ENCODE measurements at places on chromosomes 1 and 21.

GRCh38 chr1:246893191-246893939 is 38.4 kb downstream of the AHCTF1 start:
- DNase-seq, result no peak

- DNase-seq, result no peak
Observed at GRCh38 chr1:3312898-3313575, 141.4 kb upstream of the ARHGEF16 start.

DNA sequence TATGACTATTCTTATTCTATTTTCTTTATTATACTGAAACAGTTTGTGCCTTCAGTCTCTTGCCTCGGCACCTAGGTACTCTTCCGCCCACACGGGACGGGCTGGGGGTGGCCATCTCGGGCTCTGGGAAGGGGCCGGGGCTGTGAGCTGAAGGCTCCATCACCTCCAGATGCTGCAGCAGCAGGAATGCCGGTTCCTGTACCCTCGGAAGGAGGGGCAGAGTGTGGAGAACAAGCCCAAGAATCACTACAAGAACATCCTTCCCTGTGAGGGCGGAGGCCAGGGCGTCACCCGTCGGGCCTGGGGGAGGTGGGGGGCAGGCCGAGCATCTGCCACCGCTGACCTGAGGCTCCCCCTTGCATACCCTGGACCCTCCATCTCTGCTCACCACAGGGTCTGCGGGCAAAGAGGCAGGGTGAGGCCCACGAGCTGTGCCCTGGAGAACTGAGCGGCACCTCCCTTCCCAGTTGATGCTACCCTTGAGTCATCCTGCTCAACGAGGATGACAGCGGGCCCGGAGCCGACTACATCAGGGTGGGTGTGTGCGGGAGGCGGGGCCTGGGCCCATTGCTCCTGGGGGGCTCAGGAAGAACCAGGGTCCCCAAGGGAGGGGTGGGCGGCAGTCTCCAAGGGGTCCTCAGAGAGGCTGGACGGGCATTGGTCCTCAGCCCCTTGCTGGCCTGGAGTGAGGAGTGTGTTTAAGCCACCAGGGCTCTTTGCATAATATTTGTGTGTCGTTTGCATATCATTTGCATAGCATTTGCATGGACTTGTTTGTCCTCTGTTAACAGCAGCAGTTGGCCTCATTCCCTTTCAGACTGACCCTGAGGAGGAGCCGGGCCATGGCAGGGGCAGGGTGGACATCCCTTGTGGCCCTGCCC is 7.5 kb downstream of the RNF223 start:
- no peak for DNase-seq

- DNase-seq, result no peak
Observed at GRCh38 chr1:92795166-92795565, 10.3 kb upstream of the EVI5 start.

DNA sequence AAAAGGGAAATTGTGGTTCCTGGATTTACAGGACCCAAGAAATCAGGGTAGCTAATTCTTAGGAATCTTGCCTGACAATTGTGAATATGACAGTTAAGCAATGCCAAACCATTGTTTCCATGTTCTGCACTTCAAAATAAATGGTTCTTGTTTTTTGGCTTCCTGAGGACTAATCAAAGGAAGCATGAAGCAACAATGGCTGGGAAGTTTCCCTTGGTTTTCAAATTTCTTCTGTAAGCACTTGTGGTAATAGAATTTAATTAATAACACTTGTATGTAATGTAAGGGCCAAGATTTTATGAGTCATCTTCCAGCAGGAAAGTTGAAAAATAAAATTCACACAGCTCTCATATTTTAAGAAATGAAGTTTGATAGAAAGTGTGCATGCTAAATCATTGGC is 31.7 kb downstream of the JAM2 start:
- DNase-seq, result peak; percentile 1

GRCh38 chr1:243323491-243323890 is 67.7 kb downstream of the SDCCAG8 start:
- DNase-seq, result no peak

- DNase-seq, result no peak
Observed at GRCh38 chr1:42221456-42221855, 56.9 kb upstream of the GUCA2A start.

- DNase-seq, result no peak
Observed at GRCh38 chr1:109772658-109773202, 9.0 kb upstream of the EPS8L3 start.

DNA sequence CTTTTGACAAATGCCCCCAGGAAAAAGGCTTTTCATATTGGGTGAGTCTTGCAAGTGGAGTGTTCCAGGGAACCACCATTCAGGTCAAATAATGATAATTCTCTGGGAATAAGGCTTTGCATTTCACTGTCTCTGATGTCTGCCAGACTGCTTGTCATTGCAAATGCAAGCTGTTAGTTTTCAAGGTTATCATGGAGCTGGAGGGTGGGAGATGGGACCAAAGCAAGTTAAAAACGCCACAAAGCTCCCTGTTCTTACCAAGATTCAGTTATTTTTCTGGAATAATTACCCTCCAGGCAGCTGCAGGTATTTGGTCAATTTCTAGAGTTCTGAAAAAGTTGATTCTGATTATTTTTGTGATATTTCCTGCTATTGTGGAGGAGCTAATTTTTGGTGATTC is 210.1 kb downstream of the GPR52 start:
- no peak for DNase-seq

- no peak for DNase-seq
Observed at GRCh38 chr1:228259368-228259894, 51.6 kb downstream of the OBSCN start.

DNA sequence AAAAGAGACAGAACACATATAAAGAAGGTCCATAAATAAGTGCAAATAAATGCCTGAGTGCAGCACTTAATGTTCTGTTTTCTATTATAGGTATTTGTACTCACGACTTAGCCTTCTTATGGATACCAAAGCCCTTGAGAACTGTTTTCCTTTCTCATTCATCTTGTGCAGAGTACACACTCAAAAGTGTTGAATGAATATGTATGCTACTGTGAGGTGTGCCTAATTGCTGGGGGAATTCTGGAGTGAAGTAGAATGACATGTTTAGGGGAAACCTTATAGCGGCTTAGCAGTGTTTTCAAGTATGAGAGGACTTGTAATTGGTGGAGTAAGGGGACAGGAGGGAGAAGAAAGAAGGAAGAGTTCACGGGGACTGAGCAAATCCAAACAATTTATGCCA is 157.6 kb downstream of the CACNA1E start:
- DNase-seq, result no peak

DNA sequence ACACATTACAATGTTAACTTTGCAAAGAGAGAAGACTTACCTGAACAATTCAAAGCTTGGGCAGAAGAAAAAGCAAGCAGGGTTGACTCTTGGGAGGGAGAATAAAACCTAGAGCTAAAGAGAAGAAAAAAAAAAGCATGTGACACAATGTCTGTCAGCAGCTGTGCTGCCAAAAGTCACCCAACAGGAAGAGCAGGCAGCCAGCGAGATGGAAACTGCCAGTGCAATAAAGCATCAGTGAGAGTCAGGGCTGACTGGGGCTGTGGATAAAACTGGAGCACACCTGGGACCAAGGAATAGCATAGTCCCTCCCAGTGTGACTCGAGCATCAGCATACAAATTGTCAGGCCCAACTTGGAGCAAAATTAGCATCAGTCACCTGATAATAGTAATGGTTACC is 65.0 kb upstream of the SLC22A15 start:
- DNase-seq, result no peak

DNA sequence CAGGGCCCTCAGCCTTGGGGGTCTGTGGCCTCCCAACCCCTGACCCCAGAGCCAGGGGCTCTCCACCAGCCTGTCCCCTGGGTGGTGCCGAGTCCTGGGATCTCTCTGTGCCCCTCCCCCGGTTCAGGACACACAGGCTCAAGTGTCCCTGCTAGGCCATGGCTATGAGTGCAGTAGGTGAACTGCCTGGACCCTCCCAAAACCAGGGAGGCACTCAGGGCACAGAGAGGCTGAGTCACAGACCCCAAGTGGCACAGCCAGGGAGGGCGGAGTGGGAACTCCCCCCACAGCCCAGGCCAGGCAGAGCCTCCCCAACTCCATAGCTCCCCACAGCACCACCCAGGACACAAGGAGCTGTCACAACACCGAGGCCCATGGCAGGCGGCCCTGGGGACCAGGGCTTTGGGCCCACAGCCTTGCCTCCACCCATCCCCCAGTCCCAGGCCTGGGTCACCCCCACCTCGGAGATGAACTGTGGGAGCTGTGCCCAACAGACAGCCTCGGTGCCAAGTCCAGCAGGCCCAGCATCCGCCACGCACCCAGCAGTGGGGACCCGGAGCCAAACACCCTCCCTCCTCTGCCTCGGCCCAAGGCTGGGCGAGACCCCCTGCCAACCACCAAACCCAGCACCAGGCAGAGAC is 3.2 kb downstream of the DVL1 start:
- DNase-seq, result no peak

- no peak for DNase-seq
Observed at GRCh38 chr1:52919051-52919722, 2.4 kb downstream of the ECHDC2 start.

- DNase-seq, result no peak
Observed at GRCh38 chr1:156402331-156403020, 33.5 kb downstream of the RHBG start.

DNA sequence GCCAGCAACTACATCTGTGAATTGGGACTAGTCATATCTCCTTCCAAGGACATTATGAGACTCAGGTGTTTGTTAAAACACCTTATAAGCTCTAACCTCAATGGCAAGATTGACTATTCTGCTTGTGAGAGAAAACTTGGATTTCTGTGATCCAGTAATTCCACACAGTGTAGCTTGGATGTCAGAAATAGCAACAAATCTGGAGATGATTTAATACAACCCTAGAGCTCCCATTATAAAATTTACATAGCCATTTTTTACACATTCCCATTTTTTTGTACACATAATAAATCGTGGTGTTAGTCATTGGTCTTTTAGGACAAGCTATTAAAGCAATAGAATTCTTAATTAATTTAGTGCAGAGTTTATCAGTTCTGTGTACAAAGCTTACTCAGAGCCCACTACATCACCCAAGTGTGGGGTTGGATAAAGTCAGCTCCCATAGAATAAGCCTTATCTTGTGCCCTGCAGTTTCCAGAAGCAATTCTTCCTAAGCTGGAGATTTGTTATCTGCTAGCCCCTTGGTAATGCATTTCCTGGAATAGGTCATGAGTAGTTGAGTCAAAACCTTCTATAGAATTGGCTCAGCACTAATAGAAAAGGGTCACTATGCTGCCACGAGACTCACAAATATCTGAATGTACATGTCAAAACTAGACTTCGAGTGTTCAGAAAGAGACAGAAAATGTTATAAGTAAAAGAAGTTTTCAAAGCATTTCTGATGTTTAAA is 434.0 kb upstream of the RUNX1 start:
- no peak for DNase-seq

GRCh38 chr1:68093737-68094136 is 43.3 kb upstream of the DIRAS3 start:
- no peak for DNase-seq

DNA sequence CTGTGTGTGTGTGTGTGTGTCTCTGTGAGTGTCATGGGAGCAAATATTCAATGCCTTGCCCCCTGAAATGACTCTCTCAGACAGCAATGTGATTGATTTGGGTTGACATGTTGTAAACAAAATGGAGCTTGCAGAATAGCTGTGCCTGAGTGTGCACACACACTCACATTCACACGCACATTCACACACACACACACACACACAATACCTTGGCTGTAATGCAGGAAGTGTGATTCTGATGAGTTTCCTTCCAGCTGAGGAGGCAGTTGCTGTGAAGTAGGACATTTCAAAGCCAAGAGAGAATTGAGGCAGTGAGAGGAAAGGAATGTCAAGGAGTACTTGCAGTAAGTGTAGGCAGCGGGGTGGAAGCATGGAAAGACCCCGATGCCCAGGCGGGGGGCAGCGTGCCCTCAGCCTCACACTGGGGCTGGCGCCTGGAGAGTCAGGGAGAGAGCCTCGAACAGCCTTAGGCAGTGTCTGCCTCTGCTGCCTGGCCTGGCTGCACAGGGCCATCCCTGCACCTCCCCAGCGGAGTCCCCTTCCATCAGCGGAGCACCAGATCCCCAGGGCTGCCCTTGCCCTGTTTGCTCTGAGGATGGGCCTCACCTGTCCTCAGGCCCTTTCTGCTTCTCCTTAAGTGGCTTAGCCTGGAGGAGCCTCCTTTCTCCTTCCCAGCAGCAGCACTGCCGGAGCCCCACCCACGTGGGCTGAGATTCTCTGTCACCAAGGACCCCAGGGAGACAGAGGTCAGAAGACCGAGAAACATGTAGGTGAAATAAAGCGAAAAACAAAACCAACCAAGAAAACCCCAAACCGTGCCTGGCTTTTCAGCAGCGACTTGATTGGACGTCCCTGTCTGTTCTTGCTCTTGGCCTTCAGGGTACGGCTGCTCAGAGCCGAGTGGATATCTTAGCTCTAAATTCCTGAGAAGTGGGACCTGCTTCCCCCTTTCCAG is 9.2 kb downstream of the VASH2 start:
- DNase-seq, result no peak

DNA sequence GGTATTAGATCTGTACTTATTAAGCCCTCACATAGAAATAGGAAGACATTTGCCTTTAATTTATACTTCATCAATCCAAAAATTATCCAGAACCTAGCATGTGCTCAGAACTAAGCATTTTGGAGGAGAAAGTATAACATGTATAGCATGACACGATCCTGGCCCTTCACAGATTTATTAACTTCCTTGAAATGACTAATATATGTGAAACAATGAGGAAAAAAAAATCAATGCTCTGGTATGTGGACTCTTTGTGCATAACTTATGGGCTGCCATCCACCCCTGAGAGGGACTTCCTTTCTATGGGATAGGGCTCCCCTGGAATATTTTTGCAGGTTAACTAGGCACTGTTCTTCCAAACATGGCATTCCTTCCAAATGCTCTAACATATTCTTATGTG is 36.6 kb downstream of the CCDC185 start:
- DNase-seq, result no peak

GRCh38 chr1:24341260-24341659 is 22.1 kb downstream of the GRHL3 start:
- no peak for DNase-seq

DNA sequence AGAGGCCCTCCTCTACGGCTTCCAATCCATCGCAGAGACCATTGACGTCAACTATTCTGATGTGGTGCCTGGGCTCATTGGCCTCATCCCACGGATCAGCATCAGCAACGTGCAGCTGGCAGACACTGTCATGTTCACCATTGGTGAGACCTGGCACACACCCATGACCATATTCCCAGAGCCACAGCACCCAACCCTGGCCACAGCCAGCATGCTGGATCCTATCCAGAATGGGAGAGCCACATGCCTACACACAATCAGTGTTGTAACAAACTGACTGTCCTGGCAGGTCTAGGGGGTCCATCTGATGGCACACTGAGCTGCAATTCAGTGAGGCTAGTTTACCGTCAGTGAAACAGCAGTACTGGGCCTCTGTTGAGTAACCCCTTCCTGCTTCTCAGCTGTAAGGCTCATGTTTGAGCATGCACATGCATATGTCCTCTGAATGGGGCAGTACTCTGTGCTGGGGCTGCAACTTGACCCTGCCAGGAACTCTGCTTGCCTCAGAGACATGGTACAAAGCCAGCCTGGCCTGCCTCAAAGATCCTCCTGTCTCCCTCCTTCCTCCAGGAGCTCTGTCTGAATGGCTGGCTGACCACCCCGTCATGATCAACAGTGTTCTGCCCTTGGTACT is 10.8 kb downstream of the IPO13 start:
- no peak for DNase-seq

- no peak for DNase-seq
Observed at GRCh38 chr1:226722240-226722900, 16.7 kb downstream of the ITPKB start.

GRCh38 chr1:32894019-32894600 is 7.1 kb downstream of the TMEM54 start:
- no peak for DNase-seq

Data from Kasumi-1 (cell line).